ENCODE measurements at places on chromosomes 4 and X. TPM values are rescaled to one million over a fixed set of nuclear protein-coding genes. Genes with fewer than 3 reads are reported as not detected.

- DNase-seq, result no peak
Measured at GRCh38 chr4:147110473-147111367, 165.1 kb upstream of the TTC29 start.

DNA sequence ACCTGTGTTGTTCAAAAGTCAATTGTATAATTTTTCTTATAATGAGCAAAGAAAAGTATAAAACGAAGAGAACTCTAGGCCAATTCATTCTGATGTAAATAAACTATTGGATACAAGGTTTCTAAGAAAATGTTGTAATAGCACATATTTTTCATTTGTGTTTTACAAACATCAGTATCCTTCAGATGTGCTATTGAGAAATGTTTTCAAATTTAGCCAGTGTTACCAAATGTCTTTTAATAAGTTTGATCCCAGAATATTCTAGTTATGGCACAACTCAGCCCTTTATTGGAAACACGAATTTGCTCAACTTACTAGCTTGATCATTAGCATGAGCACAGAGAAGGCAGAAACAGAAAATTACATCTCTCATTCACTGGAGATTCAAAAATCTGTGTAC lies 319.3 kb downstream of the IL15 start:
- no peak for DNase-seq

DNA sequence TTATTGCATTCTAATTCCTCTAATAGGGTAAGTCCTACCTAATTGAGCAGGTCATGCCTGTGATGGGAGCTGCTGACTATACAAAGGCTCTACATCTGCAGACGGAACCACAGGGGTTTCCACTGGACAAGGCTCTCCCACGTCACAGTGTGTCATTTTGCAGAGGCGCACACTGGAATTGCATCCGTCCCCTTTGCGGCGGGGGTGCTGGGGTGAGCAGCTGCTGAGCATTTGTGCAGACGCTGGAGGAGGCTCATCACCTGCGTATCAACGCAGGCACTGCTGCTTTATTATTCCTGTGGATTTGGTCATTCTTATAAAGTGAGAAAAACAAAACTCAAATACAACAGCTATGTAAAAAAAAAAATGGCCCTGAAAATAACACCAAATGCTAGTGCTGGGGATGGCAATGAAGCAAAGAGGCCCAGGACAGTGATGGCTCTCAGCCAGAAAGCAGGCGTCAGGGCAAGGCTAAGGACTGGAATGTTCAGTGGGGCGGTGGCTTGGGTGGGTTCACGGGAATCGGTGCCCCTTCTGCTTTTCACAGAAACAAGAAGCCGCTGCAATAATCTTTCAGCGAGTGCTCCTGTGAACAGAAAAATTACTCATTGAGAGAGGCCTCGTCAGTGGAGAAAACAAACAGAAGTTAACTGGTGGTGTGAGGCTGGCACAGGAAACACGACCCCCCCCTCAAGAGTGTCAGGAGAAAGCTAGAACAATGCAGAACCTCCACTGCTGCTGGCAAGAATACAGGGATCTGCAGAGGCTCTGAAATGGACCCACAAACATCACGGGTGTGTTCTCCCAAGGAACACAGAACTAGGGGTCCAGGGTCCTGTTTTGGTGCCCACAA lies 67.8 kb downstream of the GATB start:
- DNase-seq, result no peak

CLDN34 gene
- total RNA-seq, result 0.19 TPM

DNA sequence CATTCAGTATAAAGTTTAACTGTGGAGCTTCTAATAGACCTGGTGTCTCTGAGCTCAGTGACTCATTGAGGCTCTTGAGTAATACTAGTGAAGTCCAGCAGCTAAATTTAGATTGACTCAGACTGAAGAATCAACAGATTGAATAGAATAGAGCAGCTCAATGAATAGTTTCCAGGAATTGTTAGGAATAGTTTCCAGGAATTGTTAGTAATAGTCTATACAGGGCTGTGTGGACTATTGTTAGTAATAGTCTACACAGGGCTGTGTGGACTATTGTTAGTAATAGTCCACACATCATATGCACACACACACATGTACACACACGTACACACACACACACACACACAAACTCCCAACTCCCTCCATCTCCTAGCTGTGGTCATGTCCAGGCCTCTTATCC lies 3.0 kb downstream of the GIMD1 start:
- DNase-seq, result no peak

ENPEP gene
- total RNA-seq, result 0.74 TPM

DNA sequence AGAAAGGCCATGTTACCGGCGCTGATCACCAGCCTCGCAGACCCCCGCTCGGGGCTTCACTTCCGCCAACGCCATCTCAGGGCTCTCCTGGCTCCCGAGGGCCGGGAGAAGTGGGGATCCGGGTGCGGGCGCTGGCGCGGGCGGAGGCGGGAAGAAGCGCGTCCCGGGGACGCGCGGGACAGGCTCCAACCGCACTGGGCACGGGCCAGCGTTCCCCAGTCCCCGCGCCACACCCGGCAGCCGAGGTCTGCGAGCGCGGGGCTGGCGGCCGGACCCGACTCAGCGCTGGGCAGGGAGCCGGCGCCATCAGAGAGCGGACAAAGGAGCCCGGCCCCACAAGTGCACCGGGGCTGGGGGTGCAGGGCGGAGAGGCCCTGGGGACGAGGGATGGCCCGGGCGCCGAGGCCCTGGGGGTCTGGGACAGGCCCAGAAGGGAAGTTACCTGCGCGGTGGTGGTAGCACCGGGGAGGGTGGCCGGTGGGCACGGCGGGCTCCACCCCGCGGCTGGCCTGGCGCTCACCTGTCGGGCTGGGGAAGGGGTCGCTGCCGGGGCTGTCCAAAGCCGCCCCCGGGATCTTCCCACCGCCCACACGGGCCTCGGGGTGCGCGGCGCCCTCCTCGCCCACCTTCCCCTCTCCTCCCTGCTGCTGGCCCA lies 449 bp downstream of the CTPS2 start:
- DNase-seq, result peak; percentile 35

CXCL6 gene
- total RNA-seq, result 9.5 TPM

- DNase-seq, result peak; percentile 64
Measured at GRCh38 chrX:14697451-14697850, 168.1 kb downstream of the GLRA2 start.

DNA sequence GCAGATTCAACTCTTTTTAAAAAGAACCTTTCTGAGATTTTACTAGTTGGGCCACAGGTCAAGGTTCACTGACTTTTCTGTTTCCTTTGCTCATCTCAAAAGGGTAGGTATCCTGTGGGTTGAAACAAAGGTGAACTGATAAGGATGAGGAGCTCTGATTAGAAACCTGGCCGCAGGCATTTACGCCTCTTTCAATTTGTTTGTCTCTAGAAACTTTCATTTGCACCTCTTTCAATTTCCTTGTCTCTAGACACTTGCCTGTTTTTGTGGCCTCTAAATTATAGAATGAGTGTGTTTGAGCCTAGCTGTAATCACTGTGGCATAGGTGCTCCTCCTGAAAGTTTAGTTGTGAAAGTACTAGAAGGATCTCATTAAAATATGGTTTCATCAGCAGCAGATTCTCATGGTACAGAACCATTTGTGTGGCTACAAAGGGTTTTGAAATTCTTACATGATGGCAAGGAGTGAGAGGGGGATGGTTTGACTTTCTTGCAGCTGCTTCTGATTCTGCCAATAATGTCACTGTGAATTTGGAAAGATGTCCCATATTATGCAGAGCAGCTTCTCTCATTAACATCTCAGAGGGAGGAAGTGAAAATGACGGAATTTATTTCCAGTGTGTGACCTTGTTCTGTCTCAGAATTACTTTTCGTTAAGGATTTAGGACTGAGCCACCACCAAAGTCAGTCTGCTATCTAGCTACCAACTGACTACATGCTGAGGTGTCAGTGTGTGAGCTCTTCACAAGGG lies 142.2 kb downstream of the SH2D1A start:
- no peak for DNase-seq

MSX1 gene
- not detected for total RNA-seq

GRCh38 chr4:48290146-48290772 lies 20.6 kb upstream of the TEC start:
- peak; percentile 57 for DNase-seq

- DNase-seq, result no peak
Measured at GRCh38 chrX:56813318-56813837, 84.3 kb downstream of the NBDY start.
